ENCODE measurements at places on chromosomes 5 and 9.

GRCh38 chr9:73129941-73130685 is 21.6 kb upstream of the ANXA1 start:
- no peak for DNase-seq

DNA sequence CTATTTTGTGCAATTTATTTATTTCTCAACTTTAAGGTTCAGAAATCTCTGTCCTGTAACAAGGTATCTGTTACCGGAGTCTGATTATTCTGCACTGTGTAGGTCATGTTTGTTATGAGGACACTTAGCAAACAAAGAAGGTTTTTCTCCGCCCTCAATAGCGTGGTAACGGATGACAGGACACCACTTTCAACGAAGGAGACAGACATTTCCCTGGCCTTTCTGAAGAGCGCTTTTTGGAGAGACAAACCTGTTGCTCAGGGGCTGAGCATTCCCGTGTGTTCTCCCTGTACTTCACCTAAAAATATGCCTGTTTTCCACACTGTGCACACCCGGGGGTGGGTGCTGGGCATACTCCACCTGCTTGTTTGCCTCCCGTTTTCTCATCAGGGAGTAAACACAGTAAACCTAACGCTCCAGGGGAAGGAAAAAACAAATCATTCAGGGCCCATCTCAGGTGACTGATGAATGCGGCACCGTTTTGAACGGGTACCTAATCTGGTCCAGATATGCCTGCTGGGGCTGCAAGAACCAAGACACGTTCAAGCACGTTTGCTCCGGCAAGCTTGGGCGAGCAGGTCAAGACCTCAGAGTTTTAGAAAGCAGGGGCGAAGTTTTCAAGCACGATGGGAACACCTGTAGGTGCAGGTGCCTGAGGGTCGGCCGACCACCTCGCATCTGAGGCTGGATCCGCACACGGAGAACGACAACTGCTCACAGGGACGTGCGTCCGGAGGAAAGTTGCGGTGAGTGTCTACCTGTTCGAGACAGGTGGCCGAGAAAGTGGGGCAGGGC is 859 bp downstream of the RETREG1 start:
- DNase-seq, result no peak

- DNase-seq, result no peak
These were observed 69.3 kb downstream of the CTSL start for GRCh38 chr9:87795178-87795577.

DNA sequence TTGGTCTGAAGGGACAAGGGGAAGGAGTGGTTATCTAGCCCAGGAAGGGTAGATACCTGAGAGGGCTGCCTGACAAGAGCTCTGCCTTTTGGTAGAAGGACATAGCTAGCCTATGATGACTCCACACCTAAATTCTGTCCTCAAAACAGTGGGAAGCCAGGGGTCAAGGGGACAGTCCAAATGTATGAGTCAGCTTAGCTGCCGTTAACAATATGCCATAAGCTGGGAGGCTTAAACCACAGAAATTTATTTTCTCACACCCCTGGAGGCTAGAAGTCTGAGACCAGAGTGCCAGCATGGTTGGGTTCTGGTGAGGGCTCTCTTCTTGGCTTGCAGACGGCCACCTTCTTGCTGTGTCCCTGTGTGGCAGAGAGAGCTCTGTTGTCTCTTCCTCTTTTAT is 306.4 kb downstream of the NTRK2 start:
- no peak for DNase-seq
